ENCODE measurements at places on chromosomes 12 and 14.

- DNase-seq: no peak
These were observed 5.5 kb downstream of the DUSP6 start for GRCh38 chr12:89346741-89347324.

DNA sequence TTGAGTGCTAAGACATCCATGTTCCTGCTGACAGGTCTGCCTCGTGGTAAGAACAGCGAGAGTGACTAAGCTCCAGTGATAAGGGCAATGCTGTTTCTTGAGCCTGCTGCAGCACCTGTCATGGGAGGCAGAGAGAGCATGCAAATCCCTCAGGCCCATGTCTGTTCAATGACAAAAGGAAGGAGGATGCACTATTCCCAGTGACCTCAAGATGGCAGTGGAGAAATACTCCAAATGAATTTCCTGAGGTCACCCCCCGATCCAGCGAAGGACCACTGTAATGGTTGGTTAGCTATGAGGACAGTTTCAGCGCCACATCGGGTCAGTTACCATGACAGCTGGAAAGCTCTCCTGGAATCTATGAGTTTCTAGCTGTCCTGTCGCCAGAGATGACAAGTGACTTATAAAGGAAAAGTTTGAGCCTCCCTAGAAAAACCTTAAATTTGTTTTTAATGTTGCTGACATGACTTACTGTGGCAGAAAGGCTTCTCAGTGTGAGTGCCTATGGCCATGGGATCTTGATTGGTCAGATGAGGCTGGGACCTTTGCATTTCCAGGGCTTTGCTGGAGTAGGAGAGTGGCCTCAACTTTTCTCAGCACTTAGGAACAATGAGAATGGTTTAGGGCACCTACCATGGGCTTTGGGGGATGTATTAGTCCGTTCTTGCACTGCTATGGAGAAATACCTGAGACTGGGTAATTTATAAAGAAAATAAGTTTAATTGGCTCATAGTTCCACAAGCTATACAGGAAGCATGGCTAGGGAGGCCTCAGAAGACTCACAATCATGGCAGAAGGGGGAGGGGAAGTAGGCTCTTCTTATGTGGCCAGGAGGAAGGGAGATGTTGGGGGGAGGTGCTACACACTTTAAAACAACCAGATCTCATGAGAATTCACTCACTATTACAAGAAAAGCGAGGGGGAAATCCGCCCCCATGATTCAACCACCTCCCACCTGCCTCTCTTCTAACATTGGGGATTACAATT, 88.0 kb upstream of the TMEM260 start:
- DNase-seq: no peak

GRCh38 chr12:126243814-126244440, 1178.7 kb downstream of the AACS start:
- no peak for DNase-seq

- DNase-seq: no peak
These were observed 37.9 kb downstream of the TDG start for GRCh38 chr12:104003596-104003995.

DNA sequence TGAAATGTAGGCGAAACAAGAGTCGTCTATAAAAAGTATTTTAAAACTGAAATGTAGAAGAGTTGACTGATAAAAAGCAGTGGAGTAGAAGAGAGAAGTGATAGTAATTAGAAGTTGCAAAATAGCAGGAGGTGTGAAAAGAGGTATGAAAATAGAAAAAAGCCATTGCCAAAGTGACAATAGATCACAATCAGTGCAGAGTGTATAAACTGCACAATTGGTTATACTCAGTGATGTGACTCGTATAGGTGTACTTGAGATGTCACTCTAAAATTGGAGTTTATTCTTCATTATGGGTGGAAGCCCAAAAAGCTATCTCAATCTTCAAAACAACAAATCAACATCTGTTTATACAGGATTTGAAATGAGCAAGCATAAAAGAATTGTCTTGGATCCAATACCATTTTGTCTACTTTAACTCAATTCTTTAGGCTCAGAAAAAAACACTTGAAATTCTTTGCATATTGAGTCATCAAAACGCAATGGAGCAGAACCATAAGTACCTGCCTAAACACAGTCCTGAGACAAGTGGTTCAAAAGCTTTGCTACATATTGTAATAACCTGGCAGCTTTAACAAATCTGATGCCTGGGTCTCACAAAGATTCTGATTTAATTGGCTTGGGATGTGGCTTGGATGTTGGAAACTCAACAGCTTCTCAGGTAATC, 8.8 kb downstream of the IKBIP start:
- DNase-seq: no peak

- no peak for DNase-seq
These were observed 21.6 kb downstream of the GLTP start for GRCh38 chr12:109858764-109859163.

DNA sequence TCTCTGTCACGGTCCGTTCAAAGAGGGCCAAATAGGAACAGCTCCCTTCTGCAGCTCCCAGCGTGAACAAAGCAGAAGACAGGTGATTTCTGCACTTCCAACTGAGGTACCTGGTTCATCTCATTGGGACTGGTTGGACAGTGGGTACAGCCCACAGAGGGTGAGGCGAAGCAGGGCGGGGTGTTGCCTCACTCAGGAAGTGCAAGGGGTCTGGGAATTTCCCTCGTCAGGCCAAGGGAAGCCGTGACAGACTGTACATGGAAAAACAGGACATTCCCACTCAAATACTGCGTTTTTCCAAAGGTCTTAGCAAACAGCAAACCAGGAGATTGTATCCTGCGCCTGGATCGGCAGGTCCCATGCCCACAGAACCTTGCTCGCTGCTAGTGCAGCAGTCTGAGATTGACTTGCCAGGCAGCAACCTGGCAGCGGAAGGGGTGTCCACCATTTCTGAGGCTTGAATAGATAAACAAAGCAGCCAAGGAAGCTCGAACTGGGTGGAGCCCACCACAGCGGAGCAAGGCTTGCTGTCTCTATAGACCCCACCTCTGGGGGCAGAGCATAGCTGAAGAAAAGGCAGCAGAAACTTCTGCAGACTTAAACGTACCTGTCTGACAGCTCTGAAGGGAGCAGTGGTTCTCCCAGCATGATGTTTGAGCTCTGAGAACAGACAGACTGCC, 22.7 kb downstream of the SLC38A1 start:
- no peak for DNase-seq

All from stimulated activated CD4-positive, alpha-beta T cell treated with anti-CD3 and anti-CD28 coated beads, Interleukin-2, amount 100 ng/mL, for 48 hours (primary cell).